Stimulated activated CD4-positive, alpha-beta T cell treated with anti-CD3 and anti-CD28 coated beads, Interleukin-1b, Interleukin-23, amount 100 ng/mL, for 1 hour (primary cell): ENCODE measurements at places on chromosomes 2 and 18.

DNA sequence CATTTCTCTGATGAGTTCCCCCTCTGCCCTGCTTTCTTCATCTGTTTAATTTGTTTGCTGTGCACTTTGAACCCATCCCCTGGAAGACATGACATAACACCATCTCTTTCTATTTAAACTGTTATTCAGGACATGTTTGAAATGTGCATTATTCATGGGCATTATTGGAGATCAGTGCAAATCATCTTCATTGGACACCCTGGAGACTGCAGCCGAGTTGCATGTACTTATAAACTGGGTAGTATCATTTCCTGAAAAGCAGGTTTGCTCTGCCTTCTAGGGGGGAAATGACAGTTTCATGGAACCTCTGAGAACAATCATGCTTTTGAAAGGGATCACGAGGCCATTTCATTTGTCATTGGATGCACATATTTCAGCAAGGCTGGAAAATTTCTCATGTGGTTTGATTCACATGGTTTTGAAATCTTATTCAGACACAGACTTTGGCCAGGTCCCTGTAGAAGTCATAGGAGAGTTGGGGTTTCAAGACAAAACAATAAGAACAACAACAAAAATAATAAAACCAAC lies 462.8 kb upstream of the MEX3C start:
- no peak for DNase-seq

DNA sequence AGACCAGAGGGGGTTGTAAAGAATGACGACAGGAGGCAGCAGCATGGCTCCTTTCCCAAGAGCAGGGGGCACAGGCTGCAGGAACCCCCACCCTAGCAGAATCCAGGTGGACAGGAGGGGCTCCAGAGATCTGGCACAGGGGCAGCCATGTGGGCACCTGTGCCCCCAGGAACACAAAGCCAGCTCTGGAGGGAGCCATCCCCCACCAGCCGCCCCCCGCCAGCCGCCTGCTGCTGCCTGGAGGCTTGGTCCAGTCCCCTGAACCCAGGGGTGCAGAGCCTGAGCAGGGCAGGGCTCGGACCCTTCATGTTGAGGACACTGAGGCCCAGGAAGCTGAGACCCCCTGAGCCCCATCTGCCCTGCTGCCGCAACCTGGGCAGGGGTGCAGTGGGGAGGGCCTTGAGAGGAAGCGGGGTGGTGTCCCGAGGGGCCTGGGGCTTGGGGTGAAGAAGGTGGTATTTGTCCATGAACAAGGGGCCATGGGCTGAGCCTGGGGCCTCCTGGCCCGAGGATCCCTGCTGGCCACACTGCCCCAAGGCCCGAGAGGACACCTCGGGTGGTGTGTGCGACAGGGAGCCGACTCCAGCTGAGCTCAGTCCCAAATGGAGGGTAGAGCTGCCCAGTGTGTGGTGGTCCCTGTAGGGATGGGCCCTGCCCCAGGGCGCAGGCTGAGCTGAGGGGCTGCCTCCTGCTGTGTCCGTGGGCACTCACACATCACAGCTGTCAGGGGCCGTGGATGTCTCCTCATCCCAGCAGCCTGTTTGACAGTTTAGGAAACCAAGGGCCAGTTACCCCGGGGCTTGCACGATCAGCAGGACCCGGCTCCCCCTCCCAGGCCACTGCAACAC lies 39.8 kb upstream of the SNED1 start:
- DNase-seq = no peak

- no peak for DNase-seq
Measured at GRCh38 chr2:205390866-205391265, 291.4 kb upstream of the NRP2 start.

- no peak for DNase-seq
Measured at GRCh38 chr2:86454238-86454637, 13.1 kb downstream of the KDM3A start.

- no peak for DNase-seq
Measured at GRCh38 chr18:68847219-68847837, 49.4 kb downstream of the CCDC102B start.

GRCh38 chr2:21860907-21861306 lies 737.1 kb downstream of the TDRD15 start:
- DNase-seq = no peak

DNA sequence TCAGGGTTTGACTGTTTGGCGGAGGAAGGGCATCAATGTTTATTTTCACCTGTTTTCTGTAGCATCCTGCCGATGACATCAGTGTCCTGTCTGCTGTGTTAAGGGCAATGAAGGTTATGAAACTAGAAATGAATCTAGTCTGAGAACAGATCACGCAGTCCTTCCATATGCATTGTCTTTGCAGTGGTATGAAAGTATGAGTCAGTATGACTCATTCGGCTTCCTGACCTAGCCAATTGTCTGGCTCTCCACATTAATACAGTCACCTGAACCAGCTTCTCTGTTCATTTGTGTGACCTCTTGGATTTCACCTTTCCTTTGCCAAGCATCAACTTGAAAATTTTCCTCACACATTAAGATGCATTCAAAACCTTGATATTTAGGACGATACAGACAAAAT lies 353.8 kb downstream of the RND3 start:
- DNase-seq = no peak

DNA sequence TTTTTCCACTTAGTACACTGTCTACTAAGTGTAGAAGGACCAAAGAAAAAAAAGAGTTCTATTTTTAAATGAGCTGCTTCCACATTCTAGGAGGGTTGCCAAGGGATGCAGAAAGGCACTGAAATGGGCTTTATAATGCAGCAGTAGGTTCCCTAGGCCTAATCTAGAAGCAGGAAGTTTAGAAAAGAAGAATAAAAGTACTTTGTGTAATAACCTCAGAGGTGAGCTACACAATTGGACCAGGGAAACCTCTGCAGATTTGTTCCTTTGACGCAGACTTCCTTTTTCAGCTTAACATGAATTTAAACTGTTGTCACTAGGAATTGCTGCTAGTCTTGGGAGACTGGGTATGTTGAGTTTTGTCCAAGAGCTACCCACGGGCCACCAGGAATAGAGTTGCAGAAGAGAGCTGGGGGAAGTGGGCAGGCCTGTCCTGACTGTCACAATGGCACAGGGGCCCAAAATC lies 34.6 kb upstream of the RAB1A start:
- no peak for DNase-seq

GRCh38 chr2:38154395-38154794 lies 78.4 kb upstream of the CYP1B1 start:
- DNase-seq = no peak

GRCh38 chr2:25168256-25169072 lies at the start of gene POMC:
POMC (minus strand) TSS chr2:25168580; CDS start chr2:25164772, 3,808 bp downstream.
- no peak for DNase-seq

- DNase-seq = no peak
Measured at GRCh38 chr2:26873286-26873983, 25.5 kb downstream of the DPYSL5 start.

DNA sequence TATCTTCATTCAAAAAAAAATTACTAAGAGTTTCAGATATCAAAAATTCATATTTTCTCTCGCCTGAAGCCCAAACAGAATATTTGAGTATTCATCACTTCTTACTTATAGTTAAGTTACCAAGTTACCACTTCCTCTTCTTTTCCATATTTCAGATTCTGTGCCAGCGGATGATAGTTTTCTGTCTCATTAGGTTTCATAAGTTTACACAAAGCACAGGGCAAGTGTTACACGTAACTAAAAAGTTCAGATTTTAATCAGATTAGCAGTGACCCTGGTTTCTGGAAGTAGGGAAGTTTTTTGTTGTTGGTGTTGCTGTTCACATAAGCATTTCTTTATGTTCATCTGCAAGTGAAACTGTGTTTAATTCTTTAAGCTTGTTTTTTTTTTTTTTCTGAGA lies 10.2 kb downstream of the AFTPH start:
- DNase-seq = no peak

DNA sequence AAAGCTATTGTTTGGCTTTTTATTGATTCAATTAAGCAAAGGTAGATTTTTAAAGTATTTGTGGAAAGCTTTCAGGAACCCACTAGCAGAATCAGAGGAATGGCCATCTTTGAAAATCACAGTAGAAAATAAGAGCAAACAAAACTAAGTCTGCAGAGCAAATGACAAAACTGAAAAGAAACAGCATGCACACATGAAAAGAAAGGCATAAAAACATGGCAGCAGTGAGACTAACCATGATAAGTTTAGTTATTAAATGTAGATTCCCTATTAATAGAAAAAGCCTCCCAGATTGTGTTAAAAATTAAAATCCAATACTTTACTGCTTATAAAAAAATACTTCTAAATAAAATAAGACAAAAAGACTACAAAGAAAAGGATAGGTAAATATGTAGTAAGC lies 9.1 kb upstream of the TLK1 start:
- DNase-seq = no peak

DNA sequence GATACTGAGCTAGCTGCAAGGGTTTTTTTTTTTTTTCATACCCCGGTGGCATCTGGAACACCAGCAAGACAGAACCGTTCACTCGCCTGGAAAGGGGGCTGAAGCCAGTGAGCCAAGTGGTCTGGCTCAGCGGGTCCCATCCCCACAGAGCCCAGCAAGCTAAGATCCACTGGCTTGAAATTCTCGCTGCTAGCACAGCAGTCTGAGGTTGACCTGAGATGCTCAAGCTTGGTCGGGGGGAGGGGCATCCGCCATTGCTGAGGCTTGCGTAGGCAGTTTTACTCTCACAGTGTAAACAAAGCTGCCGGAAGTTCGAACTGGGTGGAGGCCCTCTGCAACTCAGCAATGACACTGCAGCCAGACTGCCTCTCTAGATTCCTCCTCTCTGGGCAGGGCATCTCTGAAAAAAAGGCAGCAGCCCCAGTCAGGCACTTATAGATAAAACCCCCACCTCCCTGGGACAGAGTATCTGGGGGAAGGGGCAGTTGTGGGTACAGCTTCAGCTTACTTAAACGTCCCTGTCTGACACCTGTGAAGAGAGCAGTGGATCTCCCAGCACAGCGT lies 5.1 kb upstream of the MIB1 start:
- no peak for DNase-seq

DNA sequence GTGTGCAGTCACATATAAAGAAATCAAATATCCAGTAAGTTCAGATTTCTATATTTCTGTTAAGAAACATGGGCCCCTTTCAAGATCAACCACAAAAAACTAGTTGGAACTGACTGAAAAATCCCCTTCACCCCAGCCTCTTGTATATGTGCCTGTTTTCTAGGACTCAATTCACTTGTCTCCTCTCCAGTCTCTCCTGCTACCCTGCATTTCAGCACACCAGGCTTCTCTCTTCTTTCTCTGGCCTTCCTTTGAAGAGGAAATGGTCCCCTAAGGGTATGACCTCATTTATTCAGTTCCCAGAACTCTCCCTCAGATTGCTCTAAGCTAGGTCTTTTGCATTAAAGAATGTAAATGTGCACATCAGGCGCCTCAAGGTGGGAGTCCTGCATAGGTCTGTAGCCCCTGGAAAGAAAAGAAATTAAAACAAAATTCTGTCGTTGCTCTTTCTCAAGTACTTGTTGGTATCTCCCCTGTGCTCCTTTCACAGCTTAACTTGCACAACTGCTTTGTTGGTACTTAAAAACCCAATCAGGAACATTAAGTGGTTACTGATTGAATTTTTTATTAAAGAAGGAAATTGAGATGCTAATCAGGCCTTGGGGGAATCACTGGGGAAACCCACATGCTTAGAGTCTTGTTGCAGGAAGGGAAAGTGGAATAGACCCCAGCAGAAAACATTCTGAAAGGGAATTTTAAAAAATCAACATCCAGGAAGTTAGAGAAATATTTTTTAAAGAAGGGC lies 278.4 kb downstream of the AGPS start:
- no peak for DNase-seq

DNA sequence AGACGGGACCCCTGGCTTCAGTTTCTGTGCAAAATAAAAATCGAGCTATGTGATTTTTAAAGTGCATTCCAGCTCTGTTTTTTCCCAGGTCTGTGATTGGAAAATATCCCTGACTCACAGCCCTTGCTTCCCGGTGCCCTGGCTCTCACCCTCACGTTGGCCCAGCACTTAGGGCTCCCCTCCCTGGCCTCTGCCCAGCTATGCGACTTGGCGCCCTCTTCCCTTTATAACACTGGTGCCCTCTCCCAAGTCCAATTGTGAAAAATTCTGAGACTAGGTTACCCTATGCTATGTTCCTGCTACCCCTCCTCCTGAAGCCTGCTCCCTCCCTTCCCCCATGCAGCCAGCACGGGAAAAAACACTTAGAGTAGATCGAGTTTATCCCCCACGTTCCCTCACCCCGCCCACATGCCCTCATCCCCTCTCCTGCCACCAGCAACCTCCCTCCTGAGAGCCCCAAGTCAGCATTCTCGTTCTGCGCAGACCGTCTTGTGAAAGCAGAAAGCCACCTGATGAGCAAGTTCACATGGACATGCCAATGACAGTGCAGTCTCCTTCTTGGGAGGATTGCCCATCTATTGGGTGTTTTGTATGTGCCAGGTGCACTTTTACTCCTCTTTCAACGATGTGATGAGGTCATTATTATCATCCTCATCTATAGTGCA lies 228.8 kb downstream of the VAPA start:
- no peak for DNase-seq

DNA sequence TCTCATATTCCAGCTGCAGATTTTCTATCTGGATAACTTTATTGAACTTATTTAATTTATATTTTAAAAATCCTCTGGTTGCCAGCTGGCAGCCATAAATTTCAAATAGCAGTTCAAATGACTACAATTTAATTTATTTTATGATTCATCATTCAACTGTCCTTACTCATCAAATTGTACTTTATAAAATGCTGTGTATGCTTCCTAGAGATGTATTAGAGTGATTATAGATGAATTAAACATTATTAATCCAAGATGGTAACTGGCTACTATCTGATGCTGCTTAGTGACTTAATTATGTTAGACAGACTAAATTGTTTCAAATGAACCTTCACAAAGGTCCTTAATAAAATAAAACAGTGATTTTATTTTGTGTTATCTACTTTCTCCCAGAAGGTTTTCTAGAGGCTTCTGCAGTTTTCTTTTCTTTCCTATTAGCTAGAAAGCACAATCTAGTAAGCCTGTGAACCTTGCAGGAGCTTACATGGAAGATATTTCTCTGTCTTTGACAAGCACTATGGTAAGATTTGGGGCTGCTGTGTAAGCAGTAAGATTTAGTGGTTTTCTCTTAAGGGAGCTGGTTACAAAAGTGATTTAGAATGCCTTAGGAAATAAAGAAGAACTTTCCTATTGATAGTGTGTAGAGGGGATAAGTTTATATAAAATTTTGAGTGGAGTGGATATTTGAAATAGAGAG lies 322.3 kb downstream of the FSIP2 start:
- DNase-seq = no peak
